ENCODE measurements at places on chromosomes 5 and 9.

DNA sequence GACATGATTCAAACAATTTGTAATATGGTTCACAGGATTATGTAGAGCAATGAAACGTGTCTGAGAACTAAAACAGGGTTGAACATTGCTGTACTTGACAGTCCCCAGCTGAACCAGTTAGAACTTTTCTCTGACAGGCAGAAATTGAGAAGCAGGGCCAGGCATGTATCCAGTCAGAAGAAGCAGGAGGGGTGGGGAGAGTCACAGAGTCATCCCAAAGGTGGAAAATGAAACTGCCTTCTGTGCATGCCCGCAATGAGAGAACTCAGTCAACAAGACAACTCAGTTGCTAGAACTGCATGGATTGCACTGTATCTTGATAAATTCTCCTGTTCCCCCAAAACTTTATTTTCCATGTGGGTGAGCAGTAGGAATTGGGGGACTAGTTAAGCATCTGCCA lies 72.9 kb upstream of the PRLR start:
- DNase-seq, result no peak

DNA sequence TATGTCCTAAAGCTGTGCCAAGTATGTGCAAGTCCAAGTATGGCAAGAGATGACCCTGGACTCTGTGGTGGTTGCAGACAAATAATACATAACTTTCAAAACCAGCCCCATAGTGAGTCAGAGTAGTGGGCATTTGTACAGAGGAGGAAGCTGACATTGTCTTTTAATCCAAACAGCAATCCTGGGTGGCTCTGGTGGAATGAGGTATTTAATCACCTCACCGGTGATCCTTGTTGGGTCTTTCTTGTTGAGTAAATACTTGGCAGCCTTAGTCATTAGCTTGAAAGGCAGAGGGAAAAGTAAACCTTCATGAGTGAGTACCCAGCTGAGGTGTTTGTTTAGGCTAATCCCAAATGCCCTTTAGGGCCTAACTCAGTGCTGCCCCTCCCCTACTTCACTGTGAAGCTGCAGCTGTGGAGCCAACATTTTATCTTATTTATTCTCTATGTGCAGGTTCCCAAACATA lies 148.7 kb upstream of the SLC12A2 start:
- DNase-seq, result no peak

DNA sequence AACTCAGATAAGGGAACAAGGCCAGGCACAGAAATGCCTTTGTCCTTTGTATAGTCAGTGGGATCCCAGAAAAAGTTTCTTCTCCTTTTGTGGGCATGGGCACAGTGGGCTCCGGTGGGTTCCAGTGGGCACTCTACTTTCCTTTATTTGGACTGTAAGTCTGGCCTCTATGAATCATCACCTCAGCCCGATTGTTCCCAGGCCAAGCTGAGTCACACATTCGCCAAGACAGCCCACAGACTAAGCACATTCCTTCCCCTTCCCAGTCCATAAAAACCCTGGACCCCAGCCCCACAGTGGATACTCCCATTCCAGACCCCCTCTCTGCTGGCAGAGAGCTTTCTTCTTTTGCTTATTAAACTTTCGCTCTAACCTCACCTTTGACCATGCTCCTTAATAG lies 165.0 kb downstream of the FBXL17 start:
- no peak for DNase-seq

GRCh38 chr5:170917113-170917512 lies 55.3 kb downstream of the RANBP17 start:
- DNase-seq, result peak; percentile 16

DNA sequence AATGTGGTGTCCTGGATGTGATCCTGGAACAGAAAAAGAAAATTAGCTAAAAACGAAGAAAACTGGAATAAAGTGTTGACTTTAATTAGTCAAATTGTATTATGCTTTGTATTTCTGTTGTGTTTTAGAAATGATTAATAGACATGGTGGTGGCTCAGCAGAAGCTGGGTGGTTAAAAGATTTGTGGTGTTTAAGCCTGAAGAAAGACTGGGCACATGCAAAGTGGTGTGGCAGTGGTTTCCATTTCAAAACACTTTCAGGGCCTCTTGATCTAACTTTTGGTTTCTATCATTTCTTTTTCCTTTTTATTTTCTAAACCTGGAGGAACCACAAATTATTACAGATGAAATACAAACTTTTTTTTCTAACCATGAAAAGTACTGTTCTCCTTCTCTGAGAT lies 44.1 kb downstream of the ADGRV1 start:
- DNase-seq, result no peak

DNA sequence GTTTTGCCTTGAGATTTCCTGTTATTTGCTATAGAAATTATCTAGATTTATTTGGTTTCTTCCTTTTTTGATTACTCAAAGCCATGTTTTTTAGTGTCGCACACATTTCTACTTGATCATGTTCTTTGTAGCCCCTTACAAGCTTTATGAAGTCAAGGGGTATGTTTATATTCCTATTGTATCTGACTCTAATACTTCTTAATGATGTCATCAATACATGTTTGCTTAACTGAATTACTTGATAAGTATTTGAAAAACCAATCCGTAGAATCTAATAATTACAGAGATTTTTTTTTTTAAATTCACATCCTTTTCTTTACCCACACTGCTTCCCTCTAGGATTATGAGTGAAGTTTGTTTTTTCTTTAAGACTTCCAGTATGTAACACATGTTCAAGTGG lies 53.0 kb downstream of the CDC42SE2 start:
- DNase-seq, result no peak

GRCh38 chr5:179926657-179927056 lies 19.0 kb upstream of the TBC1D9B start:
- no peak for DNase-seq

Measured in muscle of leg (tissue), 16 donors.